ENCODE measurements at places on chromosomes 13 and 19.

- DNase-seq, result no peak
Observed at GRCh38 chr19:21238670-21239069, 90.5 kb downstream of the ZNF708 start.

GRCh38 chr13:25933520-25933919, 118.3 kb downstream of the SHISA2 start:
- no peak for DNase-seq

- DNase-seq, result no peak
Observed at GRCh38 chr19:641702-642101, 2.0 kb downstream of the FGF22 start.

GRCh38 chr19:4086411-4086867, 19.7 kb upstream of the ZBTB7A start:
- no peak for DNase-seq

DNA sequence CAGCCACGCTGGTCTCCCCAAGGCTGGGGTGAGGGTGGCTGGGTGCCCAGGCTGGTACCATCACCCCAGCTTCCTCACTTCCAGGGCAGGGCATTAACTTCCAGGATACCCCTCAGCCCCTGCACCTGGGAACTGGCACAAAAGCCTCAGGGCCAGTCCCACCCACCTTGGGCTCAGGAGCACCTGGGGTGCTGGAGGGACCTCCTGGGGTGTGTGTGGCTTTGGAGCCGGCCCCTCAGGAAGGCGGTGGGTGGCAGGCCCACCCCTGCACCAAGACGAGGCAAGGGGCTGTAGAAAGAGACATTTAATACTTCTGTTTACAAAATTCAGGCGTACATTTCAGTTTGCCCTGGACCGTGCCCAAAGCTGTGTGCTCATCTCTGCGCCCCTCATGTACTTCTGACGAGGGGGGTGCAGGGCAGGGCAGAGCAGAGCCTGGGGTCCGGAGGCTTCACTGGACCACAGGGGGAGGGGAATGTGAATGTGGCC, 16.8 kb downstream of the MPND start:
- no peak for DNase-seq

DNA sequence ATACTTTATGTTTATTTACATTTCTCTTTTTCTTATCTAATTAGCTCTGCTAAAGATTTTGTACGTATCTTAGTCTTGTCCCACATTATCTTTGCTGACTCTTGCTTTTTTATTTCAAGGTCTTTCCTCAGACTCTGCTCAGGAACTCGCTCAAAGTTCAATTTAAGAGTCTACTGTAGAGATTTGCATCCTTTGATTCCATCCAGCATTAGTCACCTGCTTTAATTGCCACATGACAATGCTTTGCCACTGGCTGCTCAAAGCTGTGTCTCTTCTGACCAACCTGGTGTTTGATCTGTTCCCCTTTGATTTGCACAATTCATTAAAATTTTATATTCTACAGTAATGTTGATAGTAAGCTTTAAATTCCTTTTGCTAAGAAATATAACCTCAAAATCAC, 157.9 kb upstream of the FREM2 start:
- no peak for DNase-seq

DNA sequence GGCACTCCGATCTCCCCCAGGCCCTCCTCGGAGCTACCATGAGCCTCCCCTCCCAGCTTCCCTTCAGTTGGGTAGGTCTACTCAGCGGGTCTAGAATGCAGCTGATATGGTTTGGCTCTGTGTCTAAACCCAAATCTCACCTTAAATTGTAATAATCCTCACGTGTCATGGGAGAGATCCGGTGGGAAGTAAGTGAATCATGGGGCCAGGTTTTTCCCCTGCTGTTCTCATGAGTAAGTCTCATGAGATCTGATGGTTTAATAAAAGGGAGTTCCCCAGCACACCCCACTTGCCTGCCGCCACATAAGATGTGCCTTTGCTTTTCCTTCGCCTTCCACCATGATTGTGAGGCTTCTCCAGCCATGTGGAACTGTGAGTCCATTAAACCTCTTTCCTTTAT, 14.5 kb upstream of the DOCK9 start:
- no peak for DNase-seq

DNA sequence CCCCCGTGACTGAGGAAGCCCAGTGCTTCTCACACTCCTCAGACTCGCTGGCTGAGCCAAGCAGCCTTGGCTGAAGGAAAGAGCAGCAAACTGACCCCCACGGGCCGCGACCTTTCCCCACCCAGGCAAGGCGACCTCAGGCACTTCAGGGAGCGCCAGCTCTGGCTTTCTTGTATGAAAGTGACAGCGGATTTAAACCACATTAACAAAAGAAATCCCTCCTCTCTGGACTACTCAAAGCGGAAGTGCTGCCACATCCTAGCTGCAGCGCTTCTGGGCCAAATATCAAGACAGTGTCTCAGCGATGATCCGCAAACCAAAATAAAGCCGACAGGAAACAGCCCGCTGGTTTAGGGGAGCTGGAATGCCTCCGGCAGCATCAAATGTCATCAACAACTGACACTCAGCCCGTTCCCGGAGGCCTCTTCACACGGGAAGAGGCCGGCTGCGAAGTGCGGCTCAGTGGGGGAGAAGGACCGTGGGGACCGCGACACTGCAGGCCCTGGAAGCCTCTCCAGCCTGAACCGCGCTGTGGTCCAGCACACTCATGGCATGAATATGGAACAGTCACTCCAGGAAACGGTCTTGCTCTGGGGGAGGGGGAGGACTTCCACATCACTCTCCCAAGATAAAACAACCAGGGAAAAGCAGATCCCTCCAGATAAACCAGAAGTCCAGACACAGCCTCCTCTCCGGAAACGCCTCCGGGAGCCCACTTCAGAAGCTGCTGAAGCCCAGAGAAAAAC, 1.4 kb downstream of the RASA3 start:
- peak; percentile 50 for DNase-seq

DNA sequence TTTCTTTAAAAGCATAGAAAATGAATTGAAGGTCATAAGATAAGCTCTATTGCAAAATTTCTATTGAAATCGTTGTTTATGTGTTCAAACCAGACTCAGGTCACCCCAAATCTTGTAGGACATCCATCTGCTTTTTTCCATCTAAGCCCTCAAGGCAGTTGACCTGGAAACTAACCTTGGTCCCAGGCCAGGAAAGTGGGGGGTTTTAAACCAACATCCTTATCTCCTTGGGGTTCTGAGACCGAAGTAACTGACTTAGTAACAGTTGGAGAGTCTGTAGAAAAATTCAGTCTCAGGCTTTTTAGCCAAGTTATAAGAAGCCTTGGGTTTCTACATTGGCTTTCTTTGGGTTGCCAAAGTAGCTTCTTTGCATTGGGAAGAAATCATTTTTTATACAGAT, 23.4 kb downstream of the ZNF507 start:
- DNase-seq, result no peak

DNA sequence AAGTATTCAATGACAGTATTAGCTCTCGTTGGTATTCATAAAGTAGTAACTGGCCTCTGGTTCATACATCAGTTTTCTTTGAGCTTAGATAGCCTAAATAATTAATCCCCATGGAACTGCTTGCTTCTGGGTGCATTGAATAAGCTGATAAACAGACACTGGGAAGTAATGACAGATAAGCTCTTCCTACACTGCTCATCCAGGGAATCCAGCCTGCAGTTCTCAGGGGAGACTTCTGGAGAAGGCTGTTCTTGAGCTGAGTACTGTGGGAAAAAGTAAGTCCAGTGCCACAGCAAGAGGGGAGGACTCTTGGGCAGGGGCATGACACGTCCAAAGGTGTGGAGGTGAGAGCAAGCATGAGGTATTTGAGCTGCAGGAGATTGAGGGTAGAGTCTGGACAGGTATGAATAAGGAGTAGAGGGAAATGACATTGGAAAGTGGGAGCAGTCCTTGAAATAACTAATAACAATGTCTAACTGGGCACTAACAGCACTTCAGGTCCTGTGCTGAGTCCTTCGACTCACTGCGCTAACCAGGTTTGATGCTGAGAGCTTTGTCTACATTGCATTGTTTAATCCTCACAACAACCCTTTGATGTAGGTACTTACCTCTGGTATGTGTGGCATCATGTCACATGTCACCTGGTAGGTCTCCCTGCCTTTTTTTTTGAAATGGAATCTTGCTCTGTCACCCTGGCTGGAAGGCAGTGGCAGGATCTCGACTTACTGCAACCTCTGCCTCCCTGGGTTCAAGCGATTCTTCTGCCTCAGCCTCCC, 7.2 kb downstream of the GARRE1 start:
- no peak for DNase-seq

GRCh38 chr13:80157261-80157932, 183.5 kb downstream of the SPRY2 start:
- no peak for DNase-seq

DNA sequence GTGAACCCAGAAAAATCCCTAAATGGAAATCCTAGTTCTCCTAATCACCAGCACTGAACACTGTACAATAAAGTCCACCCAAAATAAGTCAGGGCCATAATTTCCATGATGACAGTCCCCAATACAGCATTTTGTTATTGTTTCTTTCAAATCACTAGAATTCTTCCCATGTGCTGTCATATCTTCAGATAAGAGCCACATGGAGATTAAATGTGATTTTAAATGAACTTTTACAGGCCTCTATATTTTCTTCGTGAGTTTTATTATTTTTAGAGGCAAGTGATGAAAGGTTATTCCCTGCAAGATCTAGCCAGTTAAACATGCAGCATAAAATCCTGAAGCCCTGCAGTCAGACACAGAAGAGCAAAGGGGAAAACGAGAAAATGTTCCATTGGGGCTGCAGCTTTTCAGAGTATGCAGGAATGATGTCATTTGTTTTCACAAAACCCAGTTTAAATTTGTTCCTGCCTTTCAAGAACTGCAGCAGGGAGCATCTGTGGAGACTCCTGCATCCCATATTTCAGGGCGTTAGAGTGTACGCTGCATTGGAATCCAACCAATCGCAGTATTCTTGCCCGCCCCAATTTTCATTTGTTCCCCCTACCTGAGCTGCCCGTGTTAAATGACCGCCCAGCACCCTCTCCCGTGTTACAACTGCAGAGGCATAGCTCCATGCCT, 167.2 kb upstream of the KLF12 start:
- no peak for DNase-seq

GRCh38 chr13:66895780-66896179, 334.4 kb downstream of the PCDH9 start:
- DNase-seq, result no peak

- peak; percentile 22 for DNase-seq
Observed at GRCh38 chr19:7699417-7700401, 2.2 kb downstream of the FCER2 start.

- peak; percentile 89 for DNase-seq
Observed at GRCh38 chr19:48362716-48363499, 832 bp downstream of the TMEM143 start.

GRCh38 chr13:24716011-24716410, 35.8 kb downstream of the ATP12A start:
- no peak for DNase-seq

DNA sequence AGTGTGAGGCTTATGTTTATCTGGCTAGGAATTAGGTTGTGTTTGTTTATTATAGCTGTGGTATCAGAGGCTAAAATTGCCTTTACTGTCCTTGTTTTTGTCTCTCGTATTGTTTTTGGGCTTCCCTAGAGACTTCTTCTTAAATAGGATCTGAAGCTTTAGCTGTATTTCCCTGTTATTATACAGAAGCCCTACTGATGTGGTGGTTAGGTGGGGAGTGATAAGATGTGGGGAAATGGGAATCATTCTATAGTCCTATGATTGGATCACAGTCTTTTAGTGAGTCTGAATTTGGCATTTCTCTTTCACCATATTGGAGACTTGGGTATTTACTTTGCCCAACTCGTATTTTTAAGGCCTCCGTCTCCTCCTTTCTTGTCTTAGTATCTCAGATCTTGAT, 8.3 kb upstream of the KL start:
- DNase-seq, result no peak

- DNase-seq, result no peak
Observed at GRCh38 chr19:15159251-15159650, 41.5 kb downstream of the NOTCH3 start.

DNA sequence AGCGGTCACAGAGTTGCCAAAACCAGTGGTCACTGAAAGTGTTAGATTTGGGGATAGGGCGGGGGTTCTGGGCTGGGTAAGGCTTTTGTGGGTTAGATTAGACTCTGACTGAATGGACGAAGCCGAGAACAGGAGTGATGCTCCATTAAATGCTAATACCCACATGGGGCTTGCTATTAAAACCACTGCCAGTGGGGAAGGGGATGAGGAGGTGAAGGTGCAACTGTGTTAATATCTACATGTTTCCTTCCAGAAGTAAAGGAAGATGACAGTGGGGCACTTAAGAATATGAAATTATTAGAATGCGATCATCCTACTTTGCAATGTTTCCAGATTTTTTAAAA, 573 bp upstream of the ZNF614 start:
- no peak for DNase-seq

GRCh38 chr19:9819596-9819909, 674 bp upstream of the FBXL12 start:
- DNase-seq, result no peak

- DNase-seq, result no peak
Observed at GRCh38 chr19:14142262-14143190, 6.1 kb upstream of the ASF1B start.
